Esophagus squamous epithelium (tissue), 5 donors: ENCODE measurements at places on chromosomes 1 and 21.

- DNase-seq = no peak
Observed at GRCh38 chr1:19398309-19398760, 86.2 kb downstream of the SLC66A1 start.

GRCh38 chr1:156385534-156386031, 16.6 kb downstream of the RHBG start:
- DNase-seq = no peak

DNA sequence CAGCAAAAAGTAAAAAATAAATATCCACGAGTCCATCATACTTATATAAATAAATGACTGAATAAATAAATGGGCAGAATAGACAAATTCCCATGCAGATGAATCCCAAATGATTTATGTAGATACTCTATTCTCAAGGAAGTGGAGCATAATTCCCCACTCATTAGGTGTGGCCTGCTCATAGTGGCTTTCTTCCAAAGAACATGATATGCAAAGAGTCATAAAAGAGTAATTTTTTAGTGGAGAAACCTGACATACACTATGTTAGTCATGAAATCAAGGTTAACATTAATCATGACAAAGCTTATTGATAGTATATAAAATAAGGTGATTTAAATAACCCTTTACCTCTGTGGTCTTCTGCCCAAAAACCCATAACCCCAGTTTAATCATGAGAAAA, 298.9 kb downstream of the DPYD start:
- no peak for DNase-seq

GRCh38 chr21:37803101-37803651, 113.1 kb downstream of the KCNJ6 start:
- no peak for DNase-seq

DNA sequence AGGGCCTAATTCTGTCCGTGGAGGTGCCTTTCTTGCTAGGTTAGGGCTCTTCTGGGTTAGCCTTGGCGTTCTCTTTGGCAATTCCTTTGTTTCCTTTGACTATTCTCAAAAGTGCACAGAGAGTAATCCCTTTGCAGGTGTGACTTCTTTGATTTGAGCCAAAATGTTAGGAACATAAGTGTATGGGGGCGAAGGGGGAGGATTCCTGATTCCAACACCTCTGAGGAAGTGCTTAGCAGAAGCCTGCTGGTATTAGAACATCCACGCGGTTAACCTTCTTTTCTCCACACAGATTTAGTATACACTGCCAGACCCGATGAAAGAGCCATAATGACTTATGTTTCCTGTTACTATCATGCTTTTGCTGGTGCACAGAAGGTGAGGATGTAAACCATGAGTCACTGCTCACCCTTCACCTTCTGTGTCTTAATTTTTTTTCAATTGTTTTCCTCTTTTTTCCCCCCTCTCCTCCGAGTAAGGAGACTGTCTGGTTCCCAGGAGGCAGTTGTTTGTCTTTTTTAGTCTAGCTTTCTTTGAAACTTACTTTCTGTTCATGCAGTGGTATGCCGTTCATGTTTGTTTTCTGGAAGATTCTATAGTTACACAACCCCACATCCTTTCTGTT, 48.0 kb downstream of the ACTN2 start:
- DNase-seq = no peak
